ENCODE measurements at places on chromosomes 13 and 19.

- DNase-seq: peak; percentile 8
These were observed 1211.1 kb upstream of the PCDH20 start for GRCh38 chr13:62626771-62627170.

GRCh38 chr19:52621376-52621775 is 16.8 kb downstream of the ZNF83 start:
- no peak for DNase-seq

DNA sequence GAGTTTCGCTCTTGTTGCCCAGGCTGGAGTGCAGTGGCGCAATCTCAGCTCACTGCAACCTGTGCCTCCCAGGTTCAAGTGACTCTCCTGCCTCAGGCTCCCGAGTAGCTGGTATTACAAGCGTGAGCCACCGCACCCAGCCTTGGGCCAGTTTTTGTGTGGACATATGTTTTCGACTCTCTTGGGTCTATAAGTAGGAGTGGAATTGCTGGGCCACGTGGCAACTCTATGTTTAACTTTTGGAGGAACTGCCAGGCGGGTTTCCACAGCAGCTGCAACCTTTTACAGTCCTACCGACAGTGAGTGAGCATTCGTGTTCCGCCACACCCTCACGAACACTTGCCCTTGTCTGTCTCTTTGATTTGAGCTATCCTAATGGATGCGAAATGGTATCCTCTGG is 44.9 kb downstream of the BICRA start:
- no peak for DNase-seq

- no peak for DNase-seq
These were observed 23.6 kb upstream of the CEBPA start for GRCh38 chr19:33325920-33326319.

- no peak for DNase-seq
These were observed 216.2 kb downstream of the MAB21L1 start for GRCh38 chr13:35260316-35260715.

DNA sequence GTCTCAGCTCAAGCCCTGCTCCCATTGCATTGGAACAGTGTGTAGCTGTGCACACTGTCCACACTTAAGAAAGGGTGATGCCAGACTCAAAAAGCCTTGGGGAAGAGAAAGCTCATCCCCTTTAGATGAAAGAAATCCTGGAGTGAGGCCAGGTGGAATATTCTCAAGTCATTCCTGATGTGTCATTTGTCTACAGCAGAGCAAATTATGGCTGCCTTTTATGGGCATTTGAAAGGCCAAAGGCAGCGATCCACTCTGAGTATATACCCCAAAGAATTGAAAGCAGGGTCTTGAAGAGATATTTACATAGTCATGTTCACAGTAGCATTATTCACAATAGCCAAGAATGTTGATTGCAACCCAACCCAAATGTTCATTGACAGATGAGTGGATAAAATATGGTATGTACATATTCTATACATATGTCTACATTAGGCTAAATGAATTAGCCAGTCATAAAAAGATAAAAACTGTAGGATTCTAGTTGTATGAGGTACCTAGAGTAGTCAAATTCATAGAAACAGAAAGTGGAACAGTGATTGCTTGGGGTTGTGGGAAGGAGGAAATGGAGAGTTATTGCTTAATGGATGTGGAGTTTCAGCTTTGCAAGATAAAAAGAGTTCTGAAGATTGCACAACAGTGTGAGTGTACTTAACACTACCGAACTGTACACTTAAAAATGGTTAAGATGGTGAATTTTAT is 214.9 kb downstream of the KCNRG start:
- no peak for DNase-seq

GRCh38 chr19:56106397-56106849 is 14.7 kb downstream of the ZNF787 start:
- no peak for DNase-seq

DNA sequence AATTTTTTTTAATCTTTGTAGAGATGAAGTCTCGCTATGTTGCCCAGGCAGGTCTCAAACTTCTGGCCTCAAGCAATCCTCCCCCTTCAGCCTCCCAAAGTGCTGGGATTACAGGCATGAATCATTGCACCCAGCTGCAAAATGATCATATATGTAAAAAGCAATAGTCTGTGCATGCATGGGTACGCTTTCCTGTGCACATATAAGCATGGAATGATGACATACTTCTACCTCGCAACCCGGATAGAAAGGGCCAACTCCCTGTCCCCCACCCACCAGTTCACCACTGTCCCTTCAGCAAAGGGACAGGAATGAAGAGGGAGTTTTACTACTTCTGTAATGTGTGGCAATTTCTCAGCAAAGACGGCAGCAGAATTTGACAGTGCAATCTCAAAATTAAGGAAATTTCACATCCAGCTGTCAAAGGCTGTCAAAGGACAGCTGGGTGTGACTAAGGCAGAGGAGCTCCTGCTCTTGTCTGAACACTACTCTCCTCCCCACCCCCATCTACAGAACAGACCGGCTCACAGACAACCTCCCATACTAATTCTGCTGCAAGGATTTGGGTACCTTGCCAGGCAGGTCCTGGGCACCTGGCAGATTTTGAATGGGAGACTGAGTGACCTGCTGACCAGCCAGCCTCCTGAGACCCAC is 95.6 kb downstream of the TSHZ3 start:
- no peak for DNase-seq

DNA sequence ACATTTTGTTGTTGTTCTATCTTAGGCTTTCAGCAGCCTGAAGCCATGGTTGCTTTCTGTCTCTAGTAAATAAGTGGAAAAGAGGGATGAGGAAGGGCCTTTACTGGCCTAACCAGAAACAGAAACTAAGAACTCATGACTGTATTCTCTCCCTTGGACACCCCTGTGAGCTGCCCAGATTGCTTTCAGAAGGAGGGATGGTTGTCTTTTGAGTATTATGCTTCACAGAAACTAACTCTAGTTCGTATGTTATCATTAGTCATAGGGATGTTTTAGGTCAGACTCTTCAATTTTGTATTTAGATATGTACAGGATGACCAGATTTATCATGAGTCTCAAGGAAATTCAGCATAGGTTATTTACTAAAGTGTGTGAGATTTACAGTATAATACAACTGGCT is 17.5 kb downstream of the BORA start:
- DNase-seq: no peak

GRCh38 chr13:41312176-41312500 is 1.1 kb downstream of the NAA16 start:
- peak; percentile 41 for DNase-seq

- no peak for DNase-seq
These were observed 107.6 kb downstream of the PIBF1 start for GRCh38 chr13:72889495-72889894.

GRCh38 chr13:52968074-52968700 is 60.4 kb upstream of the OLFM4 start:
- peak; percentile 77 for DNase-seq

DNA sequence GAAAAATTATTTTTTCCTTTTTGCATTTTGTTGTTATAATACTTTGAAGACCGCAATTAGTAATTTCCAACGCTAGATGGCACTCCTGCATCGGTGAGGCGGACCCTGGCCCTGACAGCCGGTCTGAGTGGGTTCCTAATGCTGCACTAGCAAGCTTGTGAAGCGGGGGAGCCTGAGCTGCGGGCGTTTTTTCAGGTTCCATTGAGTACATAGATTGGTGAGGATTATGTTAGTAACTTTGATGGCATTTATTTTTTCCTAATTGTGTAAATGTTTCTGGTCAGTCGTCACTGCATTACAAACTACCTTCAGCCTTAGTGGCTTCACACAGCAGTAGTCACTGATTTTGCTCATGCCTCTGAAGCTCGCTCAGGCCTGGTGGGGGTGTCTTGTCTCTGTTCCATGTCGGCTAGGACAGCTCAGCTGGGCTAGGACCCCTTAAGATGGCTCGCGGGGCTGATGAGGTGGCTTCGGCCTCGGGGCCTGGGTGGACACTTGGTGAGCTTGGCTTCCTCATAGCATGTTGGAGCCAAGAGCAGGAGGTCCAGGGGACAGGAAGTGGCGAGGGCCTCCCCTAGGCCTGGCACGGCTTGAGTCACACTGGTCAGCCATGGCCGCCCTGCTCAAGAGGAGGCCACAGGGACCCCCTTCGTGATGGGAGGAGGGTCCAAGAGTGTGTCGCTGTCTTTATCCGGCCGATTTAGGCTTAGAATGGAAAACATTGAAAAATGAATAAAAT is 25.0 kb downstream of the ERCC5 start:
- peak; percentile 67 for DNase-seq

GRCh38 chr19:46452186-46452585 is 19.2 kb downstream of the PNMA8A start:
- no peak for DNase-seq

- no peak for DNase-seq
These were observed 349.2 kb upstream of the KLHL1 start for GRCh38 chr13:70457474-70457873.

- no peak for DNase-seq
These were observed 234.9 kb downstream of the PCDH9 start for GRCh38 chr13:66995203-66995611.

DNA sequence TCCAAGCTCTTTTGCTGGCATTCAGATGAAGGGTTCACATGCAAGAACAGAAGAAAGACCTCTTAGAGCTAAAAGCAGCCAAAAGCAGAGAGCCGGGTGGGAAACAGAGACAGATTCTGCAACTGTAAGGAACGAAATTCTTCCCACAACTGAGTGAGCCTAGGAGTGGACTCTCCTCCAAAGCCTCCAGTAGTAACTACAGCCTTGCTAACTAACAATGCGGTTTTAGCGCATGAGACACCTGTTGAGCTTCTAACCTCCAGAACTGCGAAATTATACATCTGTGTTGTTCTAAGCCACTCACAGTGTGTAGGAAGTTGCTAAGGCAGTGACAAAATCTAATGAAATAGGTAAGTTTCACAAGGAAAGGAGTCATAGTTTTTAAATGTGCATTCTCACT is 98.1 kb upstream of the SLITRK1 start:
- no peak for DNase-seq

DNA sequence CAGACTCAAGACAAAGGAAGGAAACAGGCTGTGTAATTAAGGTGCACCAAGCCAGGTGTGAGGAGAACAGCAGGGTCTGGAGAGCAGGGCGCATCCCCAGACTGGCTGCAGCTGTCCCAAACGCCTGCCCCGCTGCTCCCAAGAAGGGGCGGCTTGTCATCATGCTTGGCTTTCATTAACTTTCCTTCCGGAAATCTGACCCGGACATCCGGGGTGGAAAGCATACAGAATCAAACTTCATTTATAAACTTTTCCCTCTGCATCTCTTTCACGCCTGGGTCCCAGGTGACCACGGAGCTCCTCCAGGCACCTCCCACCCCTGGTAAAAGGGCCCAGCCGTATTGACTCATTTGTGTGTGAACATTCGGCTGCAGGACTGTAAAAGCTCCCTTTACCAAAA is 31.7 kb downstream of the TSHZ3 start:
- no peak for DNase-seq

- DNase-seq: no peak
These were observed 21.9 kb downstream of the VRK3 start for GRCh38 chr19:50003254-50003788.

- DNase-seq: no peak
These were observed 7.2 kb downstream of the SSBP4 start for GRCh38 chr19:18426416-18426767.
